ENCODE measurements at places on chromosomes 2 and 18.

DNA sequence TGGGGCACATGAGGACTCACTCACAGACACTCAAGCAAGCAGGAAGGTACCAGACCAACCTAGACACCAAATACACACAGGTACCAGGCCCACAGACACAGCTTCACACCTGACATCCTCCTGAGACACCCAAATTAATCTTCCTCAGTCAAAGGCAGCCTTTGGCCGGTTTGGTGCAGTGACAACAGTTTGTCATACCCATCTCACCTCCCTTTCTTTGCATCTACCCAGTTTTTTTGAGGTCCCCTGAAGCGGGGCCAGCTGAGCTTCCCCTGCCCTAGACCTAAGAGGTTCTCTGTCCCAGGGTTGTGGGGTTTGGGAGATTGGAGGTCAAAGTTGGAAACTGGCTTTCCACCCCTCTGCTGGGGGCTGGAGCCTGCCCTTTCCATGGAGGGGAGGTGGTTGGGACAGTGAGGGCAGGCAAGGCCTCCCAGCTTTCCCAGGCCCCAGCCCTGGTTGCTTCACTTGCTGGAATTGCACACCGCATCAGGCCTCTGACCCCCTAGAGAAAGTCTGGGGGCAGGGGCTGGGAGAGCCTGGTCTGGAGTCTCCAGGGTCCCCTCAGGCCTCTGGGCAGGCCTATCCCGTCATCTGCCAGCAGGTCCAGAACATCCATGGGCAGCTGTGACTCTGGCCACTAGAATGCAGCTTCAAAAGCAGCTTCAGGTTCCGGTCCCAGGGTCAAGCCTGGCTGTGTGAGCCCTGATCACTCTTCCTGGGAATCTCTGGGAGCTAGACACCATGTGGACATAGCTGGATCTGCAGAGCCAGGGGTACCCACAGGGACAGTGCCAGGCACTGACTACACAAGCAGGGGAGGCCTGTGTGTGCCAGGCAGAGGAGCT, 12.5 kb upstream of the TEX261 start:
- DNase-seq: no peak

DNA sequence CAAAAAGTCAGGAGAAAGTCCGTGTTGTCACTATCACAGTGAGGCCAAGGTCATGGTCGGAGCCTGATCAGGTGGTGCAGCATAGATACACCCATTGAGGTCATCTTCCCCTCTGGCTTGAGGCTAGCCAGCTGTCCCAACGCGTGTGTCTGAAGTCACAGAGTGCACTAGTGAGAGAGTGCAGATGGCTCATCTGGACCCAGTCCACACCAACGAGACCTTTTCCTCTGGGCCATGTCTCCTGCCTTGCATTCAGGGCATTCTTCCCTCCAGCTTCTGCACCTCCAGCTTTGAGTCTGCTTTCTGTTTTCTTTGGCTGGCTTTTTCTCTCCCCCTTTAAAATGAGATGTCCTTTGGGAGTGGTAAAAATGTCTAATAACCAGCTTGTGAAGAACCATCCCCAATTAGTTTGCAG, 146.9 kb downstream of the TDRD15 start:
- no peak for DNase-seq

DNA sequence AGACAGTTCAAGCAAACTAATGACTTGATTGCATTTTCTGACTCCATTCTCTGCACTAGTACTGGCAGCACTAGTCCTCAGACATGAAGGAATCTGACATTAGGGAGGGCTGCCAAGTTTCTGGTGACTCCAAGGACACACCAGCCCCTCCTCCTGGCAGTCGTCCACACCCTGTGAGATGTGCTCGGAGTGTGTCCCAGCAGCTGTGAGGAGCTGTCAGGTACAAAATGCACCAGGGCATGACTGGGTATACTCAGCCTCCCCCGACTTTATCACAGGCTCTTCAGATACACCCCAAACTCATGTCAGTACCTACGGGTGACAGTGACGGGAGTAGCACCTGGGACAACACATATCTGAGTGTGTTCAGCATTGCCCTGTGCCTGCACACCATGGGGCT, 43.1 kb downstream of the EDAR start:
- DNase-seq: no peak

DNA sequence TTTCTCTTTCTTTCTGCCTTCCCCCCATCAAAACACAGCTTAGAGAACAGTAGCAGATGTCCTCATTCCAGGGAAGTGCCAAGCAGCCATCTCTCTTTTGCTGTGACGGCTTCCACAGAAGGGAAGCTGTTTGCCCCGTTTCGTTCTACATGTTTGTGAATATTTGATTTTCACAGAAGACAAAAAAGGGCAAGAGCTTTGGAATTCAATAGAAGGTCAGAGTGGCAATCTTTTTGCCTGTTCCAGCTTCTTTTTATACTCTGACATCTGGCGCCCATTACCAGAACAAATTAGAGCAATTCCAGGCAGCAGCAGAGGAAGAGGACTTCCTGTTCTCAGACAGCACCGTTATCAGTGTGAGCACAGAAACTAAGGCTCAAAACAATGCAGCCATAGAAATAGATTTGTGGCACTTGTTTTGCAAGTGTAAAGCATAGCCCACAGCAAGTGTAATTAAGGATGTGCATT, 79.0 kb upstream of the CDH19 start:
- DNase-seq: no peak

GRCh38 chr2:72894514-72894913, 7.3 kb downstream of the SPR start:
- DNase-seq: no peak

- DNase-seq: no peak
Measured at GRCh38 chr2:235045336-235045972, 93.6 kb downstream of the SH3BP4 start.

- no peak for DNase-seq
Measured at GRCh38 chr2:184004289-184004947, 593.9 kb upstream of the ZNF804A start.

- DNase-seq: no peak
Measured at GRCh38 chr2:30663806-30664205, 143.4 kb downstream of the CAPN13 start.

GRCh38 chr2:102048465-102048864, 56.7 kb downstream of the IL1R2 start:
- no peak for DNase-seq

- no peak for DNase-seq
Measured at GRCh38 chr2:219406861-219407230, 11.3 kb upstream of the DES start.

DNA sequence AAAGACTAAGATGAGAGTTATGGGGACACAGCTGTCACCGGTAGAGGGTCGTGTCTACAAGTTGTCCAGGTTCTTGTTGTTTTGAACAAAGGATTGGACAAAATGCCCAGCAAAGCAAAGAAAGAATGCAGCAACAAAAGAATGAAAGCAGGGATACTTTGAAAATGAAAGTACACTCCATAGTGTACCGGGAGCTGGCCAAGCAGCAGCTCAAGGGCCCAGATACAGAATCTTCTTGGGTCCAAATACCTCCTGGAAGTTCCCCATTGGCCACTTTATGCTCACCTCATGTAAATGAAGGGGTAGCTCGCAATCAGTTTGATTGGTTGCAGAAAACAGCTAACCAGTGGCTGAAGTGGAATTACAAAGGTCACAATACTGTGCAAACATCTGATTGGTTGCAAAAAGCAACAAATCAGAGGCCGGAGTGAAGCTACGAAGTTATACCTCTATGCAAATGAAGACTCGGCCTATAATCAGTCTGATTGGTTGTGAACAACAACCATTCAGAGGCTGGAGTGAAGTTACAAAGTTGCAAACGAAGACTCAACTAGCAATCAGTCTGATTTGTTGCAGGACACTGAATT, 474.9 kb upstream of the TMEFF2 start:
- no peak for DNase-seq

GRCh38 chr2:80303909-80304837, at the start of gene LRRTM1:
TSS of gene LRRTM1 (minus strand) at chr2:80304752. CDS start at chr2:80303819, 933 bp downstream.
- DNase-seq: no peak

DNA sequence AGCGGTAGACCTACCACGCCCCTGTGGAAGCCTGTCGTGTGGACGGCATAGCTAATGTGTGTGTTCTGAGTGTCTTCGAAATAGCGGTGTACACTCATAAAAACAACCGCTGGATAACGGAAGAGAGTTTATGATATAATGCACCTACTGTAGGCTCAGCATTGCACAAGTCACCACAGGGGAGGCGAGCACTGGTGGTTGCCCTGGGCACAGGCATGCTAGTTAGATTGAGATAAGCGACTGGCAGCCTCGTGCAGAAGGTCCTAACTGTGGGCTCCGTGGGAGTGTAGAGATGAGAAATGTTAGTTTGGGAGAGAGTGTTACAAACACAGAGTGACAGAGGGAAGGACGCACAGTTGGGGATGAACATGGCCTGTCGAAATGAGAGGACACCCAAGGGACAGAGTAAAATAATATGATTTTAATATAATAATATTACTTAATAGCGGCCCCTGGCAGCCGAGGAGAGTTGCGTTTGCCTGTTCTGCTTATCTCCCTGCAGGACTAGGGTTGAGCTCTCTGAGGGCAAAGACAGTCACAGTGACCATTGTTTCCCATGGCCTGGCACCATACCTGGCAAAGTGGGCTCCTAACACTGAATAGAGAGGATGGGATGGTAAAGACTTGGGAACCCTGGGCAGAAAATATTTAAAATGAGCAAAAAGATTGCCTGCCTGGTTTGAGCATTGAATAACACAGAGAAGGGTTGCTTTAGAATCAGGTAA, 204.2 kb downstream of the GBX2 start:
- DNase-seq: no peak

- DNase-seq: no peak
Measured at GRCh38 chr2:211367711-211368110, 811.3 kb downstream of the CPS1 start.

GRCh38 chr2:97967216-97967592, 28.5 kb downstream of the TMEM131 start:
- DNase-seq: no peak

- no peak for DNase-seq
Measured at GRCh38 chr2:240477916-240478315, 42.5 kb downstream of the GPC1 start.

DNA sequence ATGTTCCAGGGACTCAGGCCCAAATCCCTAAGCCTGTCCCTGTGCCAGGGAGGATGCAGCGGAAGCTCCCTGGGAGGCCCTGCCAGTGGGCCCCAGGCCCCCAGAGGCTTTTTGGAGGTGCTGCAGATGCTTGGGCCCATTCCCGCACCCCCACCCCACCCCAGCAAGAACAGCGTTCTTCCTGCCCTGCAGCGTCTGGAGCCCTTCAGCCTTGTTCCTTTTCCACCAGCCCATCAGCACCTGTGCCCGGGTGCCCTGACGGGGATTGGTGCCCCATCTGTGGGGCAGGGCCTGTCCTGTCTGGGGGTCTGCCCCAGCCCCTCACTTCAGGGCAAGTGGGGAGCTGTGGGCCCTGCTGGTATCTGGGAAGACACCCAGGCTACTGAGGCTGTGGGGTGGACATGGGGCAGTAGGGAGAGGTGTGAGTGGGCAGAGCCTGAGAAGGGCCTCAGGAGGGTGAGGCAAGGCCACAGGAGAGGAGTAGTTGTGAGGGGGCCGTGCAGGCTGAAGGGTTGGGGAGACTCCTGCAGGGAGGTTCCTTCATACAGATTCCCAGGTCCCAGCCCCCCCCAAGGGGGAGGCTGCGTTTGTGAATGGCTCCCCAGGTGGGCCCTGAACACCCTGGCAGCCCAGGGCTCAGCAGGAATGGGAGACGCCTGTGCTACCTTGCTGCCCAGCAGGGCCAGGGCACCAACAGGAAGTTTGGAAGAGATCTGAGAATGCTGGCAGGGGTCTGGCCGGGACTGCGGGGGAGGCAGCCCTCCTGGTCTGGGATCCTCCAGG, 2.4 kb downstream of the RNPEPL1 start:
- DNase-seq: no peak

DNA sequence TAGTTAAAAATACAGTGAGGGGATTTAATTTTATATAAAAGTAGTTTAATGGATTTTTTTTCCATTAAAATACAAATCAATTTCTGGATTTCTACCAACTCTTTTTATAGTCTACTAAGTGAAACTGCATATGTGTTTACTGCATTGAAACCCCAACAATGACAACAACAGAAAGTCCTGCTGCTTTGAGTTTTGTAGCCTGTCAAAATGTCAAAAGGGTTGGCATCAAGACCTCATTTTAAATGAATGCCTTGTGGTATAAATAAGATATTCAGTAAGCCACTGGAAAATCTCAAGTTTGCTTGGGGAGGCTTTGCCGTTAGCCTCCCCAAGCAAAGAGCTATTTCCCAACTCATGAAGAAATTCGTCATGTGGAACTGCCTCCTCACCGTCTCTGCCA, 440.3 kb upstream of the HNMT start:
- no peak for DNase-seq

DNA sequence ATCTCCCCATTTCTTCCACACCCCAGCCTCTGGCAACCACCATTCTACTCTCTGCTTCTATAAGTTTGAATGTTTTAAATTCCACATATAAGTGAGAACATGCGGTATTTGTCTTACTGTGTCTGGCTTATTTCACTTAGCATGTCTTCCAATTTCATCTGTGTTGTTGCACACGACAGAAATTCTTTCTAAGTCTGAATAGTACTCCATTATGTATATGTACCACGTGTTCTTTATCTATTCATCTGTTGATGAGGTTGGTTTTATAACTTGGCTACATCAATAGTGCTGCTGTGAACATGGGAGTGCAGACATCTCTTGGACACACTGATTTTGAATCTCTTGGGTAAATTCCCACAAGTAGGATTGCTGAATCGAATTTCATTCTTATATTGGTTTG, 31.8 kb upstream of the MTX2 start:
- DNase-seq: no peak

- no peak for DNase-seq
Measured at GRCh38 chr2:233811732-233812131, 33.6 kb downstream of the MROH2A start.

DNA sequence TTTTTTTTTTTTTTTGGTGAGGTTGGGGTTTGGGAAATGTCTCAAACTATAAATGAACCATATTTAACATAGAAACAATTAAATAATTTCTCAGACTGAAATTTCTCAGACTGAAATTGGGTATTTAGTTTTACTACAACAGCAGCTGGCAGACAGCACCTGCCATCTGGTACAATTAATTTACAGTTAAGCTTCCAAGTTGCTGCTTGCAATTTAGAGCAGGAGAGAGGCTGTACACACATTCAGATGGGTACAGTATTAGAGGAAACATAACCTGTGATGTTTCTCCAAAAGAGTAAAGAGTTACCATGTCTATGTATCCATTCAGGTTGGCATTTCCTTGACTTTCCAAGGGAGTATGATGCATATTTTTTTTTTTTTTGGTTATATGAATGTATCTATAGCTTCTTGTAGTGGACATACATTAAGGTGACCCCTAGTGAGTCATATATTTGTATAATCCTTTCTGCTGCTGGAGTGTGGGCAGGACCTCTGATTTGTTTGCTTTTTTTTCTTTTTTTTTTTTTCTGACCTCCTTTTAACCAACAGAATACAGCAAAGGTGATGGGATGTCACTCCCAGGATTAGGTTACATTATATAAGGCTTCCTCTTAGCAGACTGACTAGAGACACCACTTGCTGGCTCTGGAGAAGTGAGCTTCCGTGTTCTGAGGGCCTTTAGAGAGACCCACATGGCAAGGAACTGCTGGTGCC, 201.7 kb downstream of the PTH2R start:
- no peak for DNase-seq

- DNase-seq: no peak
Measured at GRCh38 chr2:88218981-88219380, 48.8 kb downstream of the THNSL2 start.

Data from CD8-positive, alpha-beta T cell (primary cell).